ENCODE measurements at places on chromosomes 2 and 18.

DNA sequence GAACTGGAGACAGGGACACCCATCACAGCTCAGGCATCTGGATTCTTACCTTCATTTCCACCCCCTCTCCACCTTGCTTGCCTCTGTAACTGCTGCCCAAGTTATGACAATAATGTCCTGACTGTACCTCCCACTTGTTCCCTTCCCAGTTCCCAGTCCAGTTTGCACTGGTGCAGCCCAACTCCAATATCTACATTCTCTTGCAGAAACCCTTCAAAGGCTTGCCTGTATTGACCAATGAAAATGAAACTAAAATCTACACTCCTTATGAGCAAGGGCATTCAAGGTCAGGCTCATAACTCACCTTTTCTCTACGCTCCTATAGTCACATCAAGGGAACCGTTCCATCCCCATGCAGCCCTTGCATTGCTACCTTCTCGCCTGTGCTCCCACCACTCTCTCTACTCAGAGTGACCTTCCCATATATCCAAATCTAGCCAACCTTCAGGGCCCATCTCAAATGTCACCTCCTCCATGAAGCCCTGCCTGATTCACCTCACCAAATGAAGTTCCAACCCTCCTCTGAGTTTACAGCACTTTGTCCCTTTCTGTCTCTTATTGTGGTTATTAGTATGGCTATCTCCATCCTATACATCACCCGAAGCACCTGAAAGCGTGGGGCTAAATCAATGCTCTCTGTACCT, 219.0 kb downstream of the ALPK2 start:
- DNase-seq = no peak

DNA sequence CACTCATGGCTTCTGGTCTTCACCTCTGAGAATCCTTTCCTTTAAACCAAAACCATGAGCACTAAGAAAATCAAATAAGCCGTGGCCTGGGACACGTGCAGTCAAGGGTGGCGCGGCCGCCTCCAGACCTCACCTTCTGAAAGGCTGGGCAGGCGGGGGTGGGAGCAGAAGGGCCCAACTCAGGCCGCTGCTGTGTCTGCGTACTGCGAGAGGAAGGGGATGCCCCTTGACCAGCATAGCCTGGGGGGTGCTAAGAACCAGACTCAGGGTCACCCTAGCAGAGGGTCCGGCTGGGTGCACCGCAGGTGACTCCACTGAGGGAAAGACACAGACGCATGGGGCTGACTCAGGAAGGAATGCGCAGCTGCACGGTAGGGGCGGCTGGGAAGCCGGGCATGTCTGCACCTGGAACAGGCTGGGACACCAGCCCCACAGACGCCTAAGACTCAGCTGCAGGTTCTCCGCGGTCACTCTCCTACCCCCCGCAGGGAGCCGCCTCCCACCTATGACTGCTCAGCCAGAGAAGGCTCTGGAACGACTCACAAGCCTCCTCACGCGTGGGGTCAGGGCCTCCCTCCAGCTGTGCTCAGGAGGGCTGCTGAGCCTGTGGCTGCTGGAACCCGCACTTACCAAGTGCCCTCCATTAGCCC, 432.4 kb upstream of the MYT1L start:
- DNase-seq = no peak

GRCh38 chr18:12652861-12653401, 5.0 kb downstream of the SPIRE1 start:
- no peak for DNase-seq

DNA sequence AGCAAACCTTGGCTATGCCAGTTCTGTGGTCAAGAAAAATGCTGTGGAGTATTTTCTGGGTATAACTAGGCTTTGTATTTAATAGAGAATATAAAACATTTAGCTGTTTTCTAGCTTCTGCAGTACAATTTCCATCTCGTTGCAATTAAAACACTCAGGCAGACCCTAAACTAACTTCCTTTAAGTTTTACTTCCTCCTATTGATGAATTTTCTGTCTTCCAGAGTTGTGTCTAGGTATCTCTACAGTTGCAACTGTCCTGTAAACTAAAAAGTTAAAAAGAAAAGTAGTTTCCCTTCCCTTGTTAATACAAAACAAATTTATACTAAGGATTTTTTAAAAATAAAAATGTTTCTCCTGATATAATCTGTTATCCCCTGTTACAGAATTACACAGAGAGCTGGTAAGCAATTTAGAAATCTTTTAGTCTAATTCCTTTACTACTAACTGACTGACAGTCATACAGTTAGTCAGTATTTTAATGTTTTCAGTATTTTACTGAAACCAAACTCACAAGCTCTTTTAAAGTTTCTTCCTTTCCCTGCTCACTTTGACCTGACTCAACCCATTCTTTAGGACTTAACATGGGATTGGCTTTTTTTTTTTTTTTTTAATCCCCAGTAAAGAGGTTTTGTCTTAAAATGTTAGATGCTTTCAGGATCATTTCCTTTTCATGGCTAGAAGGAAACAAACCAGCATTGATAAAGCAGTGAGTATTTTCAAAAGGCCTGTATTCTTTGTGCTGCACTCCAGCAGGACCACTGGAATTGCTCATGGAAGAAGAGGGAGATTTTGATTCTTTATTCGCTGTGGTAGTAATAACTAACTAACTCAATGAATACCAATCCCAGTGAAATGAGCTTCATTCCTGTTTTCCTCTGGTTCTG, 22.9 kb downstream of the ITGAV start:
- no peak for DNase-seq

- DNase-seq = no peak
Observed at GRCh38 chr2:180943275-180943674, 37.1 kb upstream of the UBE2E3 start.

Measured in activated effector memory CD4-positive, alpha-beta T cell treated with Interleukin-2 at 50 U/mL for 16 hours (primary cell).